ENCODE measurements at places on chromosomes 16 and 17.

GRCh38 chr17:14813649-14814370, 451.3 kb downstream of the PMP22 start:
- no peak for DNase-seq

GRCh38 chr17:44865231-44865660, 17.6 kb downstream of the HIGD1B start:
- DNase-seq: peak; percentile 43

- no peak for DNase-seq
Measured at GRCh38 chr16:22721511-22722100, 92.4 kb upstream of the HS3ST2 start.

- DNase-seq: no peak
Measured at GRCh38 chr17:8900207-8900606, 32.7 kb upstream of the PIK3R6 start.

DNA sequence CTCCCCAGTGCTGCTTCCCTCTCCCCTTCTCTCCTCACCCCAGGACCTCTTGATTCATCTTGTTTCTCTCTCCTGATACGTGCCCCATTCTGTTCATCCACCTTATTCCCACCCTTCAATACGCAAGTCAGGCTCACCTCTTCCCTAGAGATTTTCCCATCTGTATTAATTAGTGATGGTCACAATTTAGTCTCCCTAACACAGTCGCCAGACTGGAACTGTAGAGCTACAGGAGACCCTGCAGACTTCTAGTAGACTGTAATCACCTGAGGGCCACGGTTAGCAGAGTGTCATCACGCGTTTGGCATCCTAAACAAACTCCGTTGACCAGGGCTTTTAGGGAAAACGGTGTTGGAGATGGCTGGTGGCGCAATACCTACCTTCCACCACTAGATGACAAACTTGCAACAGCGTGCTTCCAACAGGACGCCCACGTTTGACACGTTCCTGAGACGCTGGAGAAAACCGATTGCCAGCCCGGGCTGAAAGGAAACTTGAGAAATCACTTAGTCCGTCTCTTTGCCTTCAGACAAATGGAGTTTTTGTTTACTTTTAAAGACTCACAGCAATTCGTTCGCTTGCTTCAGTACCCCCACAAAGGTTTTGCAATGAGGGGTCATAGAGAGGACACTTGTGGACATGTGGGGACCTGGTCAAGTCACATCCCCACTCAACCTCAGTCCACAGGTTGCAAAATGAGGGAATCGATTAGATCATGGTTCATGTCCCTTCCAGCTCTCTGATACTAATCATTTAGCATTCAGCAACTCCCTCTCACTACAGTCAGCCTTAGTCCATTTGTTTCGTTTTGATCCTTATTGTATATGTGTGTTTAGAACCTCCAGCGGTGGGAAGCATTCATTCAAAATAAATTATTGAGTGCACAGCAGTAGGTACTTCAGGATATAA, 20.6 kb downstream of the MYL4 start:
- DNase-seq: peak; percentile 49

GRCh38 chr16:2520784-2521531, 787 bp downstream of the AMDHD2 start:
- DNase-seq: no peak

GRCh38 chr16:71337631-71338030, 20.9 kb upstream of the CALB2 start:
- DNase-seq: no peak

GRCh38 chr16:85554889-85555718, 58.0 kb upstream of the GSE1 start:
- peak; percentile 32 for DNase-seq

GRCh38 chr17:64420143-64420670, 28.7 kb upstream of the MILR1 start:
- no peak for DNase-seq

DNA sequence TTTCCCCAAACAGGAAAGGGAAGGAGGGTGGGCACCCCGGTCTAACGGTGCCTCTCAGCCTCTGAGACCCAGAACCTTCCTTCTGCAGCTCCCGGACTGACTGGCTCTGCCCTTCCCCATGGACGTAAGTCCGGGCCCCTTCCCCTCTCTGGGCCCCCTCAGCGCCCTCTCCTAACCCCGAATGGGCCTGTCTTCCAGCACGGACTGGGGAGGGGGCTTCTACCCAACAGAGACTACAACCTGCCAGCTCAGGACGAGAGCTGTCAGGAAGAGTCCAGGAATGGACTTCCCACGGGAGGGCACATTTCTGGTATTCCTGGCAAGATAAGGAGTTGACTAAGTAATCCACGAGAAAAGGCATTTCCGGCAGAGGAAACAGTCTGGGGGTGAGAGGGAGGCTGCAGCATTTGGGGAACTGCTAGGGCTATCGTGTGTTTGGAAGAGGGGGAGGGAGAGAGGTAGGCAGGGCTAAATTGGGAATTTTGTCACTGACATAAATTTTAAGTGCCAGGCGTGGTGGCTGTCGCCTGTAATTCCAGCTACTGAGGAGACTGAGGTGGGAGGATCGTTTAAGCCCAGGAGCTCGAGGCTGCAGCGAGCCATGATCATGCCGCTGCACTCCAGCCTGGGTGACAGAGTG, 12.1 kb upstream of the ALDOA start:
- no peak for DNase-seq

DNA sequence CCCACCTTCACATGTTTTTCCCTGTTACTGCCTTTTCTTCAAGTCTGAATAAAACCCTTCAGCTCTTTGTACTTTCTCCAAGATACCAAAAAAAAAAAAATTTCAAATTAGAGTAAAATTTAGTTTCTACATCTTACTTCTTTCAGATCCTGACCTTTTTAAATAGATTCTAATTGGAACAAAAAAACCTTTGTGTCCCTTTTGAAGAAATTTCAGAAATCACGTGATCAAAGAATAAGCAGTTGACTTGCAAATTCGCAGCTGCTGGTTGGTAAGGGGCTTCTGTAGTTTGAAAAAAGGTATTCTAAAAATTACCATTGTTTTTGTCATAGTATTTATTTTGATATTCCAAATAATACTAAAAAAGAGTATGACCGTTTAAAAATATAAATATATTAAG, 71.7 kb downstream of the CDC27 start:
- DNase-seq: no peak

GRCh38 chr17:58691701-58692238, at the start of gene TEX14:
Gene TEX14 (minus strand): TSS chr17:58692045. CDS start chr17:58652001, 40,044 bp downstream.
- no peak for DNase-seq

Data from stimulated activated CD8-positive, alpha-beta memory T cell treated with anti-CD3 and anti-CD28 coated beads, Interleukin-7, amount 100 ng/mL, for 24 hours (primary cell).